ENCODE measurements at places on chromosomes 3 and 15. TPM values are rescaled to one million over a fixed set of nuclear protein-coding genes. Genes with fewer than 3 reads are reported as not detected.

GRCh38 chr3:185251272-185251671, 2.6 kb downstream of the EHHADH start:
- DNase-seq: no peak

GRCh38 chr3:55147406-55147805, 219.5 kb upstream of the LRTM1 start:
- no peak for DNase-seq

The FOXL2 gene
- polyA plus RNA-seq: not detected

GRCh38 chr3:167808910-167809309, 73.4 kb downstream of the SERPINI1 start:
- DNase-seq: no peak

- DNase-seq: no peak
Measured at GRCh38 chr15:34266751-34267150, 41.9 kb downstream of the EMC4 start.

DNA sequence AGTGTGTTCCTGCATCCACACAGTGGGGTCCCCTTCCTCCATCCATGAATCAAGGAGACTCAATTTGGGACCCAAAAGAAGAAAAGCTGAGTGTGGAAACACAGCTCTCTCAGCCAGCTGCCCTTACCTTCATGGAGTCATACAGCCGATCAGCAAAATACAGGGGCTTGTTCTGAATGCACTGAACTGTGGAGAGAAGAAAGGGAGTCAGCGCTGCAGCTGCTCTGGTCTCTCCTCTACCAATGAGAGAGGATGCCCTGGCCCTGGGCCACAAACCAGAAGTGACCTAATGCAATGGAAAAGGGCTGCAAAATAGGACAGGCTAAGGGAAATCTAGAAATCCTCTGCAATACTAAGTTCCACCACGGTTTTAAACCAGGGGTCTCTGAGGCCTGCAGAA, 46.7 kb downstream of the ANXA2 start:
- DNase-seq: no peak

The DAZL gene
- polyA plus RNA-seq: not detected

- peak; percentile 12 for DNase-seq
Measured at GRCh38 chr15:63277893-63278456, 570 bp downstream of the APH1B start.

- DNase-seq: no peak
Measured at GRCh38 chr3:56087451-56088053, 380.7 kb downstream of the ERC2 start.

DNA sequence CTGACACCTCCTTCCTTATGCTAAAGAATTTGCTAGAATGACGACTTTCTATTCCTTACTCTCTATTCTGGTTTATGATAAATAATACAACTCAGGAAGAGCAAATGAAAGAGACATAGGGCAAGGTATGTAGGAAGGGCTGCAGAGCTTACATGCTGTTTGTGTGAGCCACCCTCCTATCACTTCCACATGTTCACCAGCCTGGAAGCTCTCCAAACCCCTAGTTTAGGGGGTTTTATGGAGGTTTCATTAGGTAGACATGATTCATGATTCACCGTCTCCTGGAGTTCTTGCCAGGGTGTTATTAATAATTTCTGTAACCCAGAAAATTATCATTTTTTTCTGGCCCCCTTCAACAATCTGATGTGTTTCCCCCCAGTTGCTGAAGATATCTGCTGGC, 172.1 kb upstream of the COL8A1 start:
- no peak for DNase-seq

The ISLR gene
- 46.3 TPM for polyA plus RNA-seq

The PLIN1 gene
- 0.97 TPM for polyA plus RNA-seq

Measured in renal pelvis (tissue), 12 donors.